Cardiac septum (tissue), 1 donor: ENCODE measurements at places on chromosomes 7 and 10. TPM values are rescaled to one million over a fixed set of nuclear protein-coding genes. Genes with fewer than 3 reads are reported as not detected.

The PAPSS2 gene
- 4.6 TPM for total RNA-seq

The WDFY4 gene
- 1.5 TPM for total RNA-seq

The TRIL gene
- total RNA-seq: 2.6 TPM

The TASOR2 gene
- total RNA-seq: 38.8 TPM

The TMEM196 gene
- total RNA-seq: not detected

The ZNF117 gene
- 6.0 TPM for total RNA-seq

The CLCN1 gene
- not detected for total RNA-seq

The LDB1 gene
- total RNA-seq: 53.6 TPM

The AGMO gene
- total RNA-seq: 0.40 TPM

The ATG9B gene
- total RNA-seq: 0.13 TPM

The PAPOLB gene
- 0.05 TPM for total RNA-seq

The PTF1A gene
- not detected for total RNA-seq

The H2BK1 gene
- total RNA-seq: not detected

The IL6 gene
- 5.8 TPM for total RNA-seq

The FAM24B gene
- total RNA-seq: 0.43 TPM

The HGF gene
- 6.6 TPM for total RNA-seq

The SPOCK2 gene
- 7.5 TPM for total RNA-seq

The PROSER2 gene
- 1.3 TPM for total RNA-seq

The JCAD gene
- 19.3 TPM for total RNA-seq

The SRRM3 gene
- total RNA-seq: 7.6 TPM

The HOXA10 gene
- total RNA-seq: not detected

The CCL24 gene
- not detected for total RNA-seq

The TPK1 gene
- total RNA-seq: 5.7 TPM

The ZNHIT1 gene
- 50.1 TPM for total RNA-seq

The MYPN gene
- 196 TPM for total RNA-seq

The GSDME gene
- 7.5 TPM for total RNA-seq

The ITGA8 gene
- 2.5 TPM for total RNA-seq

The MSMB gene
- total RNA-seq: not detected

The ACSM6 gene
- total RNA-seq: 0.30 TPM

The MRLN gene
- not detected for total RNA-seq

The SLC18A2 gene
- total RNA-seq: 0.24 TPM

The TDRD1 gene
- total RNA-seq: 1.2 TPM

The RADIL gene
- total RNA-seq: 2.5 TPM

The MPP7 gene
- total RNA-seq: 13.1 TPM

The TMEM236 gene
- total RNA-seq: 0.54 TPM

The INPP5F gene
- 20.2 TPM for total RNA-seq

The CACNA2D1 gene
- 87.3 TPM for total RNA-seq

The GNG11 gene
- 14.3 TPM for total RNA-seq

The PNLIPRP2 gene
- not detected for total RNA-seq

The PKD2L1 gene
- total RNA-seq: not detected

The MYOZ1 gene
- total RNA-seq: 8.7 TPM

The SPDYE5 gene
- not detected for total RNA-seq

The NRCAM gene
- 0.57 TPM for total RNA-seq

The HABP2 gene
- not detected for total RNA-seq

The TMEM229A gene
- total RNA-seq: 0.24 TPM

The CYP26A1 gene
- total RNA-seq: not detected

The AKR1E2 gene
- total RNA-seq: 7.6 TPM
